Stimulated activated CD4-positive, alpha-beta T cell treated with anti-CD3 and anti-CD28 coated beads, Interleukin-1b, Interleukin-23, amount 100 ng/mL, for 1 hour (primary cell): ENCODE measurements at places on chromosomes 3 and 15.
A peak's percentile ranks its signal among the peaks of the same experiment; 100 is the strongest.

DNA sequence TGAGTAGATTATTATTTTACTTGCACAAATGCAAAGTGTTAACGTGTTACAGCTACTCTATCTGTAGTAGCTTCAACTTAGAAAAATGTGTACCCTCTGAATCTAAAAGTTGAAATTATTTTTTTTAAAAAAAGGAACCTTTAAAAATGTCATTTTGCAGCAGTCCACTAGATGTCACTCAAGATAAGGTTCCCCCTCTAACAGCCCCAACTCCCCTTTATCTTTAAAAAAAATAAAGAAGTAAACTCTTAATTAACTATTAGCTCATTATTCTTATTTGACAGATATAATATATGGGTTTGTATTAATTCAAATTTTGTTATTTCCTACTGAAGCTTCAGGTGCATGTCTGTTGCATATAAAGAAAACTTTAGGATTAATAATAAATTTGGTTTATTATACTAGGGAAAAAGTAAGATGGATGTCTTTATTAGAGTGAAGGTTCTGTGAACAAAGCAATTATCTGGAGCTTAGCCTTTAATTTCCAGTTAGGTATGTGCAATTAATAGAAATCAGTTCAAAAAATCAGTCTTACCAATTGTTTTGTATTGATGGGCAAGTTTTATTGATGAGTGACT is 288.5 kb downstream of the VGLL3 start:
- DNase-seq = no peak

DNA sequence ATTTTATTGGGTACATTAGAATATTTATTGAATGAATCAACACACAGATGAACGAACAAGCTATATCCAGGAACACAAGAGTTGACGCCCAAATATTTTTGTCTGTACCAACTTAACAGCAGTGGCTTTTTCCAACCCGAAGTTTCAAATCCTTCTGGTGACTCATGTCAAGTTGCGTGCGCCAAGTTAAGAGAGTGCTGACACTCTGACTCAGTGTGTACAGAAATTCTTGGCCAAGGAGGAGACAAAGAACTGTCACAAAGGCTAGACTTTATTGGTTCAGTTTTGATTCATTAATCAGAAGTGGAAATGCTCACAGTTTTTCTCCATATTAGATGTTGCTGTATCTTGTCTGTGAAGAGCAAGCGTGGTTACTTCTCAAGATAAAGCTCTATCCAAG is 59.6 kb upstream of the TSC22D2 start:
- no peak for DNase-seq

- DNase-seq = no peak
These were observed 5.4 kb upstream of the RAB6B start for GRCh38 chr3:133901083-133901482.

DNA sequence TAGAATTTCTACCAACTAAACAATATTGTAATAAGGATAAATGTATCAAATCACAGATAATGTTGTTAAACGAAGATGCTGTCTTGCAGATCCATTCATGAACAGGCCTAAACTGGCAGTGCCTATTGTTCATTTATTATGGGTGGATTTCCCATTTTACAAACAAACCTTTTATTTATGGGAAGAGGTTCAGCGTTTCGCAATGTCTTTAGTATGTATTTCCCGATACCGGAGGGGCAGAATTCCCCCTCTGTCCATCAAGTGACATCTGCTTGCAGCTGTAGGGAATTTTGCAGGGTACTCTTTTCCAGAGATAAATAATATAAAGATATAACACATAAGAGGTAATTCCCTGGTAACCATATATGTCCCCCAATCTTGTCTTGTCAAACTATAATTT is 5.7 kb downstream of the CEP19 start:
- no peak for DNase-seq

DNA sequence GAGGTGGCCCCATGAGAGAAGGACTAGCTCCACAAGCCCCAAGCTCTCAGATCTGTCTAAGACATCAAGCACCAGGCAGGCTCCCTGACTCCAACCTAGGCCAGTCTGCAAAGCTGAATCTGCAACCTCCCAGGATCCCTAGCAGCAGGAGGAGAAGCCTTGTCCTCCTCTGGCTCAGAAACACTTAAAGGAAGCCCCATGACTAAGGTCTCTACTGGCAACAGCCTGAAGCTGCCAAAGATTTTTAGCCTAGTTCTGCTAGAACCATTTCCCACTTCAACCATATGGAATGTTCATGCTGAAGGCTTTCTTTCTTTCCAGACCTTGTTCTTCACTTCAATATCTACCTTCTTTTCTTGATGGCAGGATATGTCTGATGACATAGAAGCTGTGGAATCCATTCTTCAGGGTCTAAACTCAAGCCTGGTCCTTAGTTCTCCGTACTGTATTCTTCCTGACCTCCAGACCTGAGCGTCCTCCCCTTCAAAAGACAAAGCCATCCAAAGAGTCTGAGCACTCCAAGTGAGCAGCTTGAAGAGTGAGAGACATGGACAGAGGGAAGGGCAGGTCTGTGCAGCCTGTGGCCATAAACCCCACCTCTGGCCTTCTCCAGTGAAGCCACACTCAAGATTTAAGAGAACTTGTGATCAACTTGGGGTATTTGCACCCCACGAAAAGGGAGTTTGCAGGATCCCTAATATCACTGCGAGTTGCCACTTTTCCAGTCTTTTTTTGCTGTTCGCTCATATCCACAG is 23.1 kb downstream of the SST start:
- no peak for DNase-seq

DNA sequence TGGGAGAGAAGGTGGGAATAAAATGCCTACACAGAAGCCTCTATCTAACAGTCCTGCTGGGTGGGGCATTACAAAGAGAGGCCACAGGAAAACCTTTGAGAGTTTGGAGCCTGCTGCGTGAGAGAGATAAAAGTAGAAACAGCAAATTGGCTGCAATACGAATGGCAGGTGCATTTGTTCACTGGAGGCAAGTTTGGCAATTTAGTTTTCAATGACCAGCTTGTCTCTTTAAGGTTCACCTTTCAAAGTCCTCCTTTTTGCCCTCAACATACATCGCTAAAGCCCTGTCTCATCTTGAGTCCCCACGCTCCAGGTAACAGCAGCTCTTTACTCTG is 405.7 kb downstream of the LSAMP start:
- no peak for DNase-seq

GRCh38 chr3:79937567-79937966 is 169.8 kb upstream of the ROBO1 start:
- no peak for DNase-seq

- no peak for DNase-seq
These were observed 5.6 kb upstream of the MFGE8 start for GRCh38 chr15:88918738-88919137.

GRCh38 chr3:36097209-36097608 is 283.1 kb upstream of the STAC start:
- DNase-seq = no peak

DNA sequence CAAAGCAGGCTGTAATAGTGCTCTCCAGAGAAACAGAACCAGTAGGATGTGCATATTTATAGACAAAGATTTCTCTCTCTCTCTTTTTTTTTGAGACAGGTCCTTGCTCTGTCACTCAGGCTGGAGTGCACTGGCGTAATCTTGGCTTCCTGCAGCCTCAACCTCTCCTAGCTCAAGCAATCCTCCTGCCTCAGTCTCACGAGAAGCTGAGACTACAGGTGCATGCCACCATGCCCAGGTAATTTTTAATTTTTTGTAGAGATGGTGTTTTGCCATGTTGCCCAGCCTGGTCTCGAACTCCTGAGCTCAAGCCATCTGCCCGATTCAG is 67.1 kb upstream of the CHD2 start:
- no peak for DNase-seq

DNA sequence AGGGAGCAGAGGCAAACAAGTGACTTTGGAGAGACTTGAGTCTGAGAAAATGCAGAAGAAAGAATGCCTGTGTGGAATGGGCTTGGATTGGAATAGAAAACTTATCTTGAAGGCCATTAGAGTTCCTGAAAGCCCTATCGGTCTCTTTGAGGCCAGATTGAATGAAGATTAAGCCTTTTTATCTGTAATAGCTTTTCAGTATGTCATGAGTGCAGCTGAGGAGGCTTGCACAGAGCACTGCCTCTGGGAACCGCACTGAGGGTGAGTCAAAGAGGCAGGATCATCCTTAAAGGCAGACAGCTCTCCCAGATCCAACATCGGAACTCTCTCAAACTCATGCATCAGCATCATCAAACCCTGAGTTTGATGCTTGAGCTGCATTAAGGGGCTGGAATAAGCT is 515.2 kb downstream of the NTRK3 start:
- no peak for DNase-seq

- DNase-seq = peak; percentile 46
These were observed 38.0 kb upstream of the XCR1 start for GRCh38 chr3:46065294-46065705.

GRCh38 chr15:52428297-52428696 is 100.4 kb downstream of the MYO5A start:
- DNase-seq = no peak

GRCh38 chr3:17747890-17748247 is 5.4 kb upstream of the TBC1D5 start:
- DNase-seq = no peak

- no peak for DNase-seq
These were observed 29.4 kb upstream of the ATP8B4 start for GRCh38 chr15:50148362-50148963.

- no peak for DNase-seq
These were observed 300.5 kb downstream of the ADAMTS17 start for GRCh38 chr15:100041127-100041828.

DNA sequence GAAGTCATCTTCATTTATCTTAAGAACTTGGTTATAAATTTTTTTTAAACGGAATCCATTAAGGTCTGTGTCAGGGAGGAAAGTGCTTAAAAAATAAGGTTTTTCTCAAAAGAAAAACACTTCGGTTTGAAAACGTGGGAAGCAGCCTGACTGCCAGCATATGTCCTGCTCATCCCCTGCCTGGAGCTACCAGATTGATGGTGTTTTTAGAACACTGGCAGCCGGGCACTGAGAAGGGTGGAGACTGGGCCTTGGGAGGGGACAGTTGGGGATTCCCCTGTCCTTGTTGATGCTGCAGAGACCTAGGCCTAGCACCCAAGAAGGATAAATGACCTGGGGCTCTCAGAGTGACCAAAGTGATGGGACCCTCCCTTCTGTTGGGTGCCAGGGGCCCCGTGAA is 296.9 kb downstream of the EPHB1 start:
- no peak for DNase-seq
